NCI-H1092 treated with DMSO at 0.1 percent for 48 hours (cell line): ENCODE measurements at places on chromosomes 12 and 14.

GRCh38 chr14:105137481-105138020 lies 31.0 kb downstream of the JAG2 start:
- DNase-seq, result no peak

- no peak for DNase-seq
Measured at GRCh38 chr14:30564868-30565248, 5.9 kb downstream of the G2E3 start.

- DNase-seq, result no peak
Measured at GRCh38 chr12:104109446-104110271, 28.4 kb downstream of the NFYB start.

DNA sequence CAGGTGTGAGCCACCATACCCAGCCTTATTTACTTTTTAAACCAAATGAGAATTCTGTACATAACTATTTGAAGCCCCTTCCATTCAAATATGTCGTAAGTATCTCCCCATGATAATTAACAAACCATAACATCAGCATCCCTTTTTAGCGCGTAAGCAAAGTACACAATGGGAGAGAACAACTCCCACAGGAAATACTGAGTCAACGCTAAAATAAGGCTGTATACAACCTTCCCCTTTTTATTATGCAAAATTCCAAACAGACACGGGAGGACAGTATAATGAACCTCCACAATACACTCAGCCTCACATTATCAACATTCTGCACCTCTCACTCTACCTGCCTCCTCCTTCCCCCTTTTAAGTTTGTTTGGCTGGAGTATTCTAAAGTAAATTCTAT lies 73.5 kb downstream of the CCDC88C start:
- no peak for DNase-seq

DNA sequence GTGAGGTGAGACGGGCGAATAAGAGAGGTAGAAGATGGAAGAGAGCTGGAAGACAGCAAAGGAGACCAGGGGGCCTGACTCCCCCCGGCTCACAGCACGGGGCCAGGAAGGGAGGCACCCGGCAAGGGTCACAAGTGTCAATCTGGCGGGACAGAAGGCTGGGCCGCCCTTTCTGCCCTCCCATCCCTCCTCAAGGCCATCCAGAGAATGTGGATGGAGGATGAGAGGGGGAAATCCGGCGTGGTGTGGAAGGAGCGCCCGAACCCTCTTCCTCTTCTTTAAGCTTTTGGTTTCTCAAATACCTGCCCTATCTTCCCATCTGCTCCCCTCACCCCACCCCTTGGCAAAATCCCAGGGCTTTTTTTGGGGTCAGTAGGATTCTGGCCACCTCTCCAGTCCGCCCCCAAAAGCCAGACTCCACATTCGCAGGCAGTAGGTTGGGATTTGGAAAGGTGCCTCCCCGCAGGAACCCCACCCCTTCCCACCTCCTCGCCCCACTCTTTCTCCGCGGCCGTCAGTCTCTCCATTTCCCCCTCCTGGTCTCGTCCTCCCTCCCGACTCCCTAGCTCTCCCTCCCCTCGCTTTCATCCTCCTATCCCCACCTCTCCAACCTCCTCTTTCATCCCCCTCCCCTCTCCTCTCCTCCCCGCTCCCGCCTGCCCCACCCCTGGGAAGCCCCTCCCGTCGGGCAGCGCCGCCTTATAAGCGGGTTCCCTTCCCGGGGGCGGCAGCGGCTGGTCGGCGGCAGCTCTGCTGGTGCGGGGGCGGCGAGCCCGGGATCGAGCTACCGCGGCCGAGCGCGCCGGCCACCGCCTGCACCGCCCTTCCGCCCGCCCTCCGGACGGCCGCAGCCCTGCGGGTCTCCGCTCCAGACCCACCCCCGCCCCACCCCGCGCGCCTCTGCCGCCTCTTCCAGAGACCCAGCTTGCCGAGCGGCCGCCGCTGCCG lies at the start of gene PTMS:
Gene PTMS (plus strand): TSS at position 730 of the 948 bp plus-strand sequence. CDS start 343 bp downstream, outside the sequence.
- peak; percentile 95 for DNase-seq

- DNase-seq, result no peak
Measured at GRCh38 chr12:26939953-26940352, 1.7 kb downstream of the FGFR1OP2 start.

DNA sequence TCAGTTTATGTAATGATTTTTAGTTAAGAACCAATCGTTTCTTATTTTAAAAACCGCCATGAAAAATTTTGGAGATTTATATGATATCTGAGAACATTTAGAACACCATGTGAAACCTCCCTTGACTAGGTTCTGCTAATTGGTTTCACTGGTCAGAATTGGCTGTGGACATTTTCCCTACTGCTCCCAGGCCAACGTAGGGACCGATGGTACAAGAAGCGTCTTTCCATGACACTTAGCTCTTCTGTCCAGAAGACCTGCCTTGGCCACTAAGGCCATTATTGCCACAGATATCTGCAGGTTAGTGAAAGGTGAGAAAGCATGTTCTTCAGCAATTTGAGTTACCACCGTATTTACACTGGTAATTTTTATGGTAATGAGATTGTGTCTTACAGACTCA lies 424.0 kb downstream of the TMEM117 start:
- no peak for DNase-seq

DNA sequence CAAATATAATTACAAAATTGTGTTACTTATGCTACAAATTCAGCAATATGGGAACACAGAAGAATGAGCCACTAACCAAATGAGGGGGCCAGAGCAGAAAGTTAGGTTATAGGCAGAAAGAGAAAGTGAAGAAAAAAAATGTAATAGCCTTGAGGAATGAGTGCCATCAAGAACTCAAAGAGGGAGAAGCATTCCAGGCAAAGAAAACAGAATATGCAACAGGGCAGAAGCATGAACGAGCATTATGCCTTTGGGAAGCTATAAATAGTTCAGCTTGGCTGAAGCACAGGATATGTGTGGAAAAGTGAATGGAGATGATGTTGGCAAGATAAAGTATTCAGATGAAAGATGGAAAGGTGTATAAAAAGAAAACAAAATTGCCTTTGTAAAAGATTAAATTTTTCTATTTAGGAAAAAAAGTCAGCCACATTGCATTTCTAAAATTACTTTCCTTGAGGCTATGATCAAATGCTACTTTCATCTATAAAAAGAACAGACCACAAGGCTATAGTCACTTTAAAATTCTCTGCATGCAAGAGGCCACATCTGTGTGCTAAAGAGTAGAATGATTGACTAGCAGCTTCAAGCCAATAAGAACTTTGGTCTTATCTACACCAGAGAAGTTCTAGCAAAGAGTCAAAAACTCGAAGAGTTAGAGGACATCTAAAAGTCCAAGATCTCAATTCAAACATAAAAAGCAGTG lies 193.6 kb upstream of the GARIN6 start:
- DNase-seq, result no peak

DNA sequence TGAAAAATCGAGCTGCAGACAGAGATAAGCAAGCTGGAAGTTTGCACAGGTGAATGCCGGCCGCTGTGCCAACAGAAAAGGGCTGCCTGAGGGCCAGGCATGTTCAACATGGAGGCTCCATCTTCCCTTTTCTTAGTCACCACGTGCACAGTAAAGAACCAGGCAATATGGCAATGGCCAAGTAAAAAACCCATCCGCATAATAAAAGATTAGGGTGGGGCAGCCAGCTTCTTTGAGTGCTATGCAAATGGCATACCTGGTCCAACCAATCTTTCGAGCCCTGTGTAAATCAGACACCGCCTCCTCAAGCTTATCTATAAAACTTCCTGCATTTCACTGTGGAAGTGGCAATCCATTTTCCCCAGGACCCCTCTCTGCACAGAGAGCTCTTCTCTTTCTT lies 16.7 kb downstream of the PNP start:
- no peak for DNase-seq

DNA sequence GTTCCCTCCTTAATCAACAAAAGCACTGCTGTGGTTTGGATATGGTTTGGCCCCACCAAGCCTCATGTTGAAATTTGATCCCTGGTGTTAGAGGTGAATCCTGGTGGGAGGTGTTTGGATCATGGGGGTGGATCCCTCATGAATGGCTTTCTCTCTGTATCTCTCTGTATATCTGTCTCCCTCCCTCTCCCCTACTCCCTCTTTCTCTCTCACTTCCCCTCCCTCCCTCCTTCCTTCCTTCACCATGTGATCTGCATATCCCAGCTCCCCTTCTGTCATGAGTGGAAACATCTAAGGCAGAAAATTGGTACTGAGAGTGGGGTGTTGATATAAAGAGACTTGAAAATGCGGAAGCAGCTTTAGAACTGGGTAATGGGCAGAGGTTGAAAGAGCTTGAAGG lies 5.2 kb downstream of the GSKIP start:
- DNase-seq, result no peak

DNA sequence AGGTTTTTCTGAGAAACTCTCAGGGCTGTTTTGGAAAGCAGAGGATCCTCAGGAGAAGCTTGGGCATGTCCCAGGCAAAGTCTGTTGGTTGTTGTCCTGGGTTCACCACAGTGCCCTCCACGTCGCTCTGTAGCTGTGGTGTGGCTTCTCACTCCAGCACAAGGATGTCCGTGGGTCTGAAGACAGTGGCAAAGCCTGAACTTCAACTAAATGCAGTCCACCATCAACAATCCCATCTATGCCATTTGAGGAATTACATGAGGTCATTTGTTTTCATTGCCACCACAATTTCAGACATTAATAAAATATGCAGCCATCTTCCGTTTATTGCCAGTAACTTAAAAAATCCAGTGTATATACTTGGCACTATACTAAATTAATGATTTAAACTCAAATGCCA lies 272.1 kb downstream of the LRIG3 start:
- no peak for DNase-seq

DNA sequence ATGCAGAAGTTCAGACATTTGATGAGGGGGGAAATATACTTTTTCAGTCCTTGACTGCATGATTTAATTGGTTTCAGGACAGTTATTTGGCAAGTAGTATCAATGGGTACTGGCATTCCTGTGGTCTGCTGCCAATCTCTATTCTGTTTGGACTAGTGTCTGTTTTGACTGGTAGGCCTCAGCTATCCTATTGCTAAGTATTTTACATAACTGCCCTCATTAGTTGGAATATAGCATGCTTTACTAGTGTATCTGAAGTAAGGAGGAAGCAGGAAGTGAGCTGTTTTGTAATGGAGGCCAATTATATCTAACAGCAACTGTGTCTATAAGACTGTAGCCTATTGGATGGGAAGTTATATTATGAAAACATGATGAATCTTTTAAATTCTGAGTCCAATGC lies 104.3 kb downstream of the FLRT2 start:
- no peak for DNase-seq

GRCh38 chr12:69513297-69513696 lies 43.1 kb downstream of the FRS2 start:
- DNase-seq, result no peak

- DNase-seq, result no peak
Measured at GRCh38 chr14:66414511-66414910, 71.7 kb upstream of the CCDC196 start.

GRCh38 chr14:70711451-70711850 lies 69.7 kb downstream of the TTC9 start:
- no peak for DNase-seq

DNA sequence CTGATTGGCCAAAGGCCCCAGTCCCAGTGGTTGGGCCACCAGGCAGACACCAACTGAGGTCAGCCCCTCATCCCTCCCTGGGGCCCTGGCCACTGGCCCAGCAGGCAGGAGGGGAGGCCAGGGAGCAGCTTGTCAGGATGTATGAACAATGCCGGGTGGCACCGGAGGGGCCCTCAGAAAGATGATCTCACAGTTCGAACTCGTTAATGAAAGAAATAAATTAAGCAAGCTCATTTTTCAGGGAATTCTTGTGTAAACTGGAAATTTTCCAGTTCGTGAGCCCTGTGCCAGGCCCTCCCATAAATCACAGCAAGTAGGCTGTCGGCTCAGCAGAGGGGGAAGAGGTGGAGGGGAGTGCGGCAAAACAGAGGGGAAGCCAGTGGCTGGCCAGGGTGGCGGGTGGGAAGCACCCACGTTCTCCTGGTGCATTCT lies 177.0 kb upstream of the VASH1 start:
- DNase-seq, result peak; percentile 90

DNA sequence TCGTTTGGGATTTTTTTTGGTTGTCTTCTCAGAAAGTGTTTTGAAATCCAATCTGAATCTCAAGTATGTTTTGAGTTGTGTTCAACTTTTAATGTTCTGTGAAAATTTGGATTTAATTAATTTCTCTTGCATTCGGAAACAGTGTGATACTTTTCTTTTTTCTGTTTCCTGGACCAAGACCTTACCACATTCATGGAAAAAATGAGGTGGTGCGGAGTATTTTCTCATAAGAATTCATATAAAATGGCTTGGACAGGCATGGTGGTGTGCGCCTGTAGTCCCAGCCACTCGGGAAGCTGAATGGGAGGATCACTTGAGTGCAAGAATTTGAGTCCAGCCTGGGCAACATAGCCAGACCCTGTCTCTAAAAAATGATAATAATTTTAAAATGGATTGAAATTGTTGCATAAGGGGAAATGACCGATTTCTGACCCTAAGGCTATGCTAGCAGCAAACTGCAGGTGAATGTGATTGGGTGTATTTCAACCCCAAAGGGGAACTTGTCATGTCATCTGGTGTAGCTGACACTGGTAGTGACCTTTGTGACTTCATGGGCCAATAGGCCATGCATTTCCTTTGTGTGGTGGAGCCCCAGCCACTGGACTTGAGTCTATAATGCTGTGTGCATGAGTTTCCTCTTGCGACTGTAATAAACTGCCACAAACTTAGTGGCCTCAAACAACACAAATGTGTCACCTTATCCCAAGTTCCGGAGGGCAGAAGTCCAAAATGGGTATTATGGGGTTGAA lies 123.5 kb upstream of the RFLNA start:
- no peak for DNase-seq

DNA sequence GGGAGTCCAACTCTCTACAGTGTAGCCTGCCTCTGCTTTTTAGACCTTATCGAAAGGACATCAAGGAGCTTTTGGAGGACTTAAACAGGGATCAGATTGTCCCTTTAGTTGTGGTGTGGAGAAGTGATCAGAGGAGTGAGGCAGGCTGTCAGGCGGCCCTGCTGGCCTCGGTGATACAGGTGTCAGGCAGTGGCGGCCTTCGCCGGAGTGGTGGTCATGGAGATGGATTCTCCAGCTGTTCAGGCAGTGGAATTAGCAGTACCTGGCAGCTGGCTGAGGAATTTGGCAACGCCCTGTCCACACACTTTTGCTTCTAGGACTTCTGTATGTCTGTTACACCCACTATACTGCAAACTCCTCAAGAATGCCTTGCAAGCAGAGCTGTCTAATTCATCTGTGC lies 4.2 kb upstream of the CLMN start:
- DNase-seq, result no peak

GRCh38 chr14:55684956-55685584 lies 105.1 kb downstream of the KTN1 start:
- no peak for DNase-seq

- DNase-seq, result peak; percentile 52
Measured at GRCh38 chr14:70708717-70709570, 67.2 kb downstream of the TTC9 start.

- no peak for DNase-seq
Measured at GRCh38 chr14:66140213-66140918, 345.8 kb upstream of the CCDC196 start.

GRCh38 chr14:95055318-95055717 lies 102.0 kb downstream of the DICER1 start:
- no peak for DNase-seq

- no peak for DNase-seq
Measured at GRCh38 chr12:20055856-20056255, 312.5 kb upstream of the PDE3A start.

GRCh38 chr12:41288142-41288811 lies 100.2 kb downstream of the PDZRN4 start:
- peak; percentile 65 for DNase-seq

- DNase-seq, result no peak
Measured at GRCh38 chr14:25103271-25103670, 53.3 kb upstream of the STXBP6 start.

GRCh38 chr12:26017484-26018211 lies 59.2 kb downstream of the RASSF8 start:
- DNase-seq, result no peak
